Inflammatory macrophage (primary cell): ENCODE measurements at places on chromosomes 12 and 14.

- no peak for DNase-seq
Measured at GRCh38 chr12:120276734-120277133, 11.2 kb upstream of the PXN start.

- DNase-seq, result peak; percentile 53
Measured at GRCh38 chr14:30994681-30995620, 30.5 kb upstream of the AP4S1 start.

DNA sequence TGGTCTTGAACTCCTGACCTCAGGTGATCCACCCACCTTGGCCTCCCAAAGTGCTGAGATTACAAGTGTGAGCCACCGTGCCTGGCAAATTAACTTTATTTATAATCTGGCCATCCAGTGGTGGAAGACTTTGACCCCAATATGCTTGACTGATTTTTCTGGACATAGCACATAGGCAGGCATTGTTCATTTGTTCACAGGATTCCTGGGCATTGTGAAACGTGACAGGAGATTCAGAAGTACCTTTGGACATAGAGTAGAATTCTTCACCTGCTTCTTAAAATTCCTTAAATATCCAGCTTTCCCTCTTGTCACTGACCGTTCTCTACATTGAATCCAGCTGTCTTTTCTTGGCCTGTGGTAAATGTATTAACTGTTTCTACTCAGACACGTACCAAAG lies 103.1 kb downstream of the SCN8A start:
- DNase-seq, result no peak

DNA sequence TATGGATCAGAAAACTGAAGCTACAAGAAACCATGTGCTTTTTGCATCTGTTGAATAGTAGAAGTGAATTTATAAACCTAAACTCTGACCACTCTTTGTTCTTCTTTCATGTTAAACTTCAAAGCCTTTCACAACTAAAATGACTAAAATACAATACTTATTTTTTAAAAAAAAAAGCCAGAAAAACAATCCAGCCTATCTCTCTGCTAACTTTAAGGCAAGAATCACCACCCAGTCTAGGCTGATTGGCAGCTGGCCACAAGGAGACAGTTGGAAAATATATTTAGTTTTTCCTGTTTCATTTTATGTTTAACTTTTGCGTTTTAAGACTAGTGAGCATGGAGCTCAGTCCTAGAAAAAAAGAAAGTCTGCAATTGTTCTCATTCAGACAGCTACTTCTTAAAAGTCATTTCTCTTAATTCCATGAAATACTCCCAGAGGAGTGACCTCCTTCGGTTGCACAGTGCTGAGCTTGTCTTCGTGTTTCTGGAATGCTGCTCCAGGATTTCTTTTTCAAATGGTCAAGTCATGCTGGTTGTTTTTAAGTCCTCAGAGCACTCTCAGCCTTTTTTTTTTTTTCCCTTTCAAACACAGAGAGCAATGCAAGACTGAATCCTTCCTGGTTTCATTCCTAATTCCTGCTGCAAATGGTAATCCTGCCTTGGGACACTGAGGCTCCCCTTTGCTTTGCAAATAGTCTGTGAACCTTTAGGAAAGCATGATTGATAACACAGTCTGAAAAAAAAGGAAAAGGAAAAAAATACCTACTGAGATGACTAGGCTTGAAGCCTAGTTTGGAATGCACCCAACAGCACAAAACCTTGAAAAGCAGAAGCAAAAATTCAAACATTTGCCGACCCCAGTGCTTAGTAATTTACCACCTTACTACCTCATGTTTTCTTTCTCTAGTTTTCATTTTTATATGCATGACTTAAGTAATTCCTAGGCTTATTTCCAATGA lies 233.3 kb upstream of the DAAM1 start:
- DNase-seq, result no peak

DNA sequence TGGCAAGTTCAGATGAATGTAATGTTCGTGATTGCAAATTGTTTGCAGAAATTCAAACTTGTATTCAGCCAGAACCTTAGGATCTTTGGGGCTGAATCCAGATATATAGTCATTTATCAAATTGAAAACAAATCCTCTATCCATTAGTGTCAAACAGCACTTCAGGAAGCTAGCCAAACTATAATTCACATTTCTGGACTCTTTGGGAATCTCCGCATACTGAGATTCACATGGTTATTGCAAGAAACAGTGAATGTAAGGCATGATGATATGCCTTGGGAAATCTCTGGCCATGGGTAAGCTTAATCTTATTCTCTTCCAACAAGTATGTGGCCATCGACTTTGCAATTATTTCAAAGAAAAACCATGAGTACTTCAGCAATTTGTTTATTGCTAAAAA lies 98.5 kb downstream of the KLHL28 start:
- no peak for DNase-seq

GRCh38 chr12:54890339-54890738 lies 36.0 kb downstream of the MUCL1 start:
- DNase-seq, result no peak

DNA sequence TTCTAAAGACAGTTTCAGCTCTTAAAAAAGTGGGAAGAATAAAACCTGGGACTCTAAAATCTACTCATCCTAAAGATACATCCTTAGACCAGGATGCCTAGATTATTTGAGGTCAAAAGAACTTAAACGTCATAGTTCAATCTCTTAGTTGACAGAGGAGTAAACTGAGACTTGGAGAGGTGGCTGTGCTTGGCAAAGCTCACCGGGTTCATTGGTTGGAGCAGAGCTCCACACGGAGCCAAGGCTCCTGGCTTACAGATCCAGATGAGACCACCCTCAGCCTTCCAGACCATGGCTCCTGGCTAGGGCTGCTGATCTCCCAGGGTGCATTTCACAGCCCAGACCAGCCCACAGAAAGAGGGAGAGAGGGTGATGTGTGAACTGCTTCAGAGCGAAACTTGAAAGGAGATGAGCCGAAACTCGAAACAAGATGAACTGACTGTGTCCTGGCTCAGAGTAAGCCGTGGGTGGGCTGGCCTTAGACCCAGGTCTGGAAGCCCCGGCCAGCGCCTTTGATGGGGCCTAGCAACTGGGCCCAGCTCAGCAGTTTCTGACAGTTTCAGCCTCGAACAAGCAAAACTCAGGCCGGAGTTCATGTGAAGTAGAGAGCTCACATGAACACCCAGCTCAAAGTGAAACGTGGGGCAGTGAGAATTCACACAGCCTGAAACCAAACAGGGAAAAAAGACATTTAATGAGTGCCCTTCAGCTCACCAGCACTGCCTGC lies 1044.8 kb downstream of the BCL11B start:
- DNase-seq, result no peak

- no peak for DNase-seq
Measured at GRCh38 chr12:123546281-123546680, 12.8 kb upstream of the RILPL1 start.

GRCh38 chr12:27237790-27238771 lies 6.0 kb upstream of the STK38L start:
- DNase-seq, result peak; percentile 85

DNA sequence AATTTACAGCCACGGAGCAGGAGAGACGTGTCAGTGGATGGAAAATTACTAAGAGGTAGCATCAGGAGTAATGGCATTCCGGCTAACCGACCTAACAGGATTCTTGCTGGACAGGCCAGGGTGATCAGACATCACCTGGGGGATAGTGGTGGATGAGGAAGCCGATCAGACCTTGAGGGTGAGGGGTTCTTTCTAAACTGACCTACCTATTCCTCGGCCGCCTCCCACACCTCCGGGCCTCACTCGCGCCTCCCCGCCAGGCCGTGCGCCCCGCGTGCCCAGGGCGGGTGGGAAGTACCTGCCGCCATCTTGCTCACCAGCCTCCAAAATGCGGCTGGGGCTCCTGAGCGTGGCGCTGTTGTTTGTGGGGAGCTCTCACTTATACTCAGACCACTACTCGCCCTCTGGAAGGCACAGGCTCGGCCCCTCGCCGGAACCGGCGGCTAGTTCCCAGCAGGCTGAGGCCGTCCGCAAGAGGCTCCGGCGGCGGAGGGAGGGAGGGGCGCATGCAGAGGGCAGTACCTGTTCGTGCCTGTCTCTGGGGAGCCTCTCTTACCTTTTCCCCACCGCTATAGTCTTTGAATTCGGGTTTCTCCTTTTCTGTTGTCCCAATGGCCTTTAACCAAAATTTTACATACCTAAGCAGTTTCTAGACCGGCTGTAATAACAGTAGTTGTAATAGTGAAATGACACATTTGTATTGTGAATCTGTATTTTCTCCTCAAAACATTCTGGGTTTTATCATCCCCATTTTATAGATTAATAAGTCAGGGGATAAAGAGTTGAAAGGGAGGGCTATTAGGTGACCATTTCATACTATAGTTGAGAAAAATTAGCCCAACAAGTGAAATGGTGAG lies at the start of gene TMPRSS12:
TMPRSS12 (plus strand) TSS at position 290 of the 857 bp plus-strand sequence; CDS start at position 329, 39 bp downstream.
- no peak for DNase-seq

GRCh38 chr12:24562771-24563431 lies 386.0 kb downstream of the BCAT1 start:
- DNase-seq, result no peak

- no peak for DNase-seq
Measured at GRCh38 chr14:105783707-105784106, 257.3 kb downstream of the TMEM121 start.

DNA sequence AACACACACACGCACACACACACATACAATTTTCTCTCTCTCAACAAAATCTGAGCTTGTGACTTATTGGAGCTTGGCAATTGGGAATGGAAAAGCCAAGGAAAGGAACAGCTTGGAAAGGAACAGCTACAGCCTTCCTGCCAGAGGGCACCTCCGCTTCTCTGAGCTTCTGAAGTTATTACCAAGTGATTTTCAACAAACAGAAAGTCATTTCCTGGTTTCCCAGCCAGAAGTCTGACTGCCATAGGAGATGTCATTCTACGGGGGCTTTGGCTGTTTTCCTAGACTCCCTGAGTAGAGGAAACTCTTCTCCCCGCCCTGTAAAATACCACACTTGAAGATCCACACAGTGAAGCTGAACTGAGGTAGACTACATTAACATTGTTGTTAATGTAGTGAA lies 198.3 kb downstream of the CFAP54 start:
- no peak for DNase-seq

- DNase-seq, result no peak
Measured at GRCh38 chr12:106999446-106999845, 12.5 kb upstream of the MTERF2 start.

DNA sequence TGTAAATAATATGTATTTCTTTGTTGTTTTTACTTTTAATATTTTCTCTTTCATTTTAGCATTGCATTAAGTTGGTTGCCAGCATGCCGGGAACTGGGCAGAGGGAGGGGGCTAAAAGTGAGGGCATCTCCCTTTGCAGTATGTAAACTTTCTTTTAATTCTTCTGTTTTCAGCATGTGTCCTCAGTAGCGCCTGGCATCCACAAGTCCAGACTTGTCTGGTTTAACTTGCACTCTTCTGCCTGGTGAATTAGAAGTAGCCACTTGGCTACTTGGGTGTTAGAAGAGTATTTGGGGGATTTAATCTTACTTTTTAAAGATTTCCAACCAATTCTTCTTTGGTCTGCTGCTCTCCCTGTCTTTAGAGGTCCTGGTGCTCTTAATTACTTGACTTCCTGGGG lies 117.2 kb upstream of the SCAF11 start:
- DNase-seq, result no peak

- DNase-seq, result peak; percentile 2
Measured at GRCh38 chr12:115898670-115899069, 378.8 kb downstream of the MED13L start.

DNA sequence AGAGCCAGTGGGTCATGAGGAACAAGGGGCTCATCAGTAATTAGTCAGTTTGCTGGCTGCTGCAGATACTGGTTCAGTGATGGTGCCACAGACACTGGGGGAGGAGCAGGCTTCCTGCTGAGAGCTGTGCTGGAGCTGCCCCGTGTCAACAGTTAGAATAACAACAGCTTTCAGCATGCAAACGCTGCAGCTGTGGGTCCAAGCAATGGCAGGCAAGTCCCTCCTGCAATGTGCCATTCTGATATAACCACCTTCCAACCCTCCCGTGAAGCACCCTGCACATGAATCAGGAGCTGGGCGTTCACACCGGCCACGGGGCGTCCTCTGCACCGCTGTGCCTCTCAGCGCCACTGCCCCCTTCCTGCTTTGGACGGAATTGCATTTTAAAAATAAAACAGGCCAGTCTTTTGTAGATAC lies 258.4 kb upstream of the SFSWAP start:
- peak; percentile 51 for DNase-seq

- DNase-seq, result no peak
Measured at GRCh38 chr14:89283327-89284060, 133.5 kb downstream of the FOXN3 start.

GRCh38 chr14:67749341-67750084 lies 47.8 kb downstream of the RDH12 start:
- no peak for DNase-seq

DNA sequence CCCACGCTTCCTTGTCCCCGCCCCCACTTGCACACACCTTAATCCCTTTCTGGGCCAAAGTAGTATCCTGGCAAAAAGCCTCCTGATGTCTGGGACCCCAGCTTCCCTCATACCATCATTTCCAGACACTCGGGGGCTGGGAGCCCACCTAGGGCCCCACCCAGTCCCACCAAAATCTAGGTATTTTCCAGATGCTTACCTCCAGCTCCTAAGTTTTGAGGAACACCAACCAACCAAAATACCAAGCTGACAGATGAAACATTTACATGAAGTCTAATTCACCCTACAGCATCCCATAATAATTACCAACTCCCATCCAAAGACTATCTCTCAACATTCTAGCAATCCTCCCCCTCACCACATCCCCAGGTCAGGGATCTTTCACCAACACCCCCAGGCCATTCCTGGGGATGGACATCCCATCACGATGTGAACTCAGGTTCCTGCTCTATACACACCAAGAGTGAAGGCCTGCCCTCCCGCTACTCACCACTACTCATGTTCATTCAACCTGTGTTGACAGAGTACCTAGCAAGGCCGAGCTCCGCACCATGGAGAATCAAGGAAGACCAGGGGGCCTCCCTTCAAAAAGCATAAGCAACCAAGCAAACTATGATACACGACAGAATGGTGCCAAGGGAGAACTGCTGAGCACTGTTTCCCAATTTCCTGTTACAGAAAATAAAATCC lies 1.6 kb upstream of the CHD4 start:
- DNase-seq, result peak; percentile 32

- no peak for DNase-seq
Measured at GRCh38 chr12:127998988-127999387, 268.0 kb upstream of the TMEM132C start.
